ENCODE measurements at places on chromosomes 12 and 14.
A peak's percentile ranks its signal among the peaks of the same experiment; 100 is the strongest.

DNA sequence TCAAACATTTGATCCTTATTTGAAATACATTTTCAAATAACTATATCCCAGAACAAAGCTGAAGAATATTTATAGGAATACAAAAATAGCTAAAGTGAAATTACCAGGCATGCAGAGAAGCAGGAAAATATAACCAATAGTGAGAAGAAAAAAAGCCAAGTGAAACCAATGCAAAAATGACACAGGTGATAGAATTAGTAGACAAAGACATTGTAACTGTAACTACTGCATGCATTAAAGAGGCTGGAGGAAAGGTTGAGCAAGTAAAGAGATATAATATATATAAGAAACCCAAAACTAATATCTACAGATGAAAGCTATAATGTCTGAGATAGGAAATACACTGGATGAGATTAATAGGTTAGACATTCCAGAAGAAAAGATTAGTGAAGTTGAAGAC is 49.2 kb upstream of the PRPF39 start:
- DNase-seq = no peak

- peak; percentile 8 for DNase-seq
Measured at GRCh38 chr12:32183650-32184049, 77.0 kb downstream of the BICD1 start.

- no peak for DNase-seq
Measured at GRCh38 chr12:48291511-48291910, 59.2 kb downstream of the ZNF641 start.

DNA sequence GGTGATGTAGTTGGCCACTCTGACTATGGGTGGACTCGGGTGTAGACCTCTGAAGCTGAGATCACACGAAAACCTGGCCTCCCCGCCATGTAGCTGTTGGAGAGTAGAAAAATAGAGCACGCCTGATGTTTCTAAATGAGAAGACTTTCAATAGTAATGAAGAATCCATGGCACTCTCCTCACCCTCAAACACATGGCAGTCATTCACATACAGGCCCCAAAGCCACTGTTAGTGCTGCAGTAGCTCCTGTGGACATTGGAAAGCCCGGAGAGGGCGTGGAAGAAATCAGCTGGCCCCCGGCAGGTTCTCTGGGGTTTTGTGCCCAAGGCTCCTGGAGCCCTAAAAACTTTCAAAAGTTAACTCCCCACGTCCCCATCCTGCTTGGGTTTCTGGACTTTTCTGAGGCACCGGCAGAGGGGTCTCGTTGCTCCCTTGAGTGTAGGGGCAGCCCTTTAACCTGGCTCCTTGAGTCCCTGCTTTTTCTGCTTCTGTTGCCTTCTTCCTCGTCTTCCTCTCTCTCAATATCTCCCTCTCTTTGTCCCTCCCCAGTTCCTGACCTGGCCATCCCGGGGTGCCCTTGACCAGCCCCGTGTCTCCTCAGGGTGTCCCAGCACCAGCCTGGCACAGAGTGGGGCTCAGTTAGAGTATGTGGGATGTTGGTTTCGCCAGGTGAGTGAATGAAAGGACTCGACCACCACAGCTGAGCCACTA is 8.3 kb downstream of the MEG3 start:
- DNase-seq = no peak

GRCh38 chr12:8951744-8952143 is 2.3 kb upstream of the M6PR start:
- no peak for DNase-seq

- DNase-seq = peak; percentile 85
Measured at GRCh38 chr12:47024463-47024862, 55.0 kb upstream of the PCED1B start.

GRCh38 chr12:89067421-89068187 is 284.7 kb downstream of the DUSP6 start:
- peak; percentile 93 for DNase-seq

- no peak for DNase-seq
Measured at GRCh38 chr12:64237382-64237781, 15.3 kb upstream of the KICS2 start.

- DNase-seq = peak; percentile 86
Measured at GRCh38 chr12:95218150-95219133, 835 bp downstream of the VEZT start.

DNA sequence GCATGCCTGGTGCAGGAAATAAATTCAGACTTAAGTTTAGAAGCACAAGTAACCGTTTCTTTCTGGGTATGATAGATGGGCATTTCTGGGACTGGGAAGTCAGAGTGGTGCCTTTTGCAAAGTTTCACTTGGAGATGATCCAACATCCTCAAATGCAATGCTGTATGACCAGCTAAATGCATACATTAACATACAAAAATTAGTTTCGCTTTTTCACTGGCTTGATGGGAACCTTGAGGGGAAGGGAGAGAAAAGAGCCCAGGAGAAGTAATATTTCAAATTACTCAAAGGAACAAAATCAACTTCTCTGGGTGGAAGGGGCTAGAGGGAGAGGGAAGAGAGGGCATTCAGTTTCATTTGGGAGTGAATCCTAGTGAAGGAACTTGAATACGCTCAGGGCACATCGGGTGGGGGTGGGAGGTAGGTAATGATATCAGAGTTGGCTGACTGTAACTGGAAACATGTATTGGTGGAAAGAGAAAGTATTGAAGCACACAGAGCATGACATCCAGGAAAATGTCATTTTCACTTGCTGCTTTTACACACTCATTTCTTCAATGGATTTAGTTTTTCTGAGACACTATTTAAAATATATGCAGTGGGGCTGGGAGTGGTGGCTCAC is 175.5 kb downstream of the PTPRO start:
- no peak for DNase-seq

GRCh38 chr12:91910871-91911388 is 234.7 kb downstream of the BTG1 start:
- DNase-seq = no peak

DNA sequence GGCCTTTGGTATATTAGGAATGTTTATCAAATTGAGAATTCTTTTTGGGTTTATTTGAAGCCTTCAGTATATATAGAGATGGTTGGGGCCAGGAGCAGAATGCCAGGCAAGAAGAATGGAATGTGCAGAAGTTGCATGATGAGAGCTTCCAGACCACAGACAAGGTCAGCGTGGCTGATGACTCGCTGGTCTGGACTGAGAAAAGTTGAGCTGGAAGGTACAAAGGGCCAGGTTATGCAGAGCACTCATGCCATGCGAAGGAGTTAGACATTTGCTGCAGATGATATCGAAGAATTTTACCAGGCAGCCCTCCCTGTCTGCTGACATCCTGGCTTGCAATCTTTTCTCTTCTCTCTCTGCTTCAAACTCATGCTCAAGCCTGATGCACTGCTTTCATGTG is 196.2 kb upstream of the ARHGAP5 start:
- peak; percentile 96 for DNase-seq

DNA sequence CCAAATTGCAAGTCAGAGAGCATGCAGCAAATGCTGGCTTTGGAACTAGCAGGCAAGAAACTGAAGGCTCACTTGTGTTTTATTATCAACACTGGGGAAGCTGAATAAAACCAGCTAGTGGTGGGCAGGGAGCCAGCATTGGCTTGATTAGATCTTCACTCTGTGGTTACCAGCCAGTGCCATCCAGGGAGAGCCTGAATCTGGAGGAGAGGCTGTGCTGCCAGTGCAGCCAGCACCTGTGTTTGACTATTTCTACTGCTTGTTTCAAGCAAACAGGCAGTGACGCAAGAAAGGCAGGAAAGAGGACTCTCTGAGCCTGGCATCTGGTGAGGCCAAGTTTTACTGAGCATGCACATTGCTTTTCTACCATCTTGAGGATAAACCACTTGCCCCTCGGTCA is 247.0 kb downstream of the PHLDA1 start:
- DNase-seq = peak; percentile 5

DNA sequence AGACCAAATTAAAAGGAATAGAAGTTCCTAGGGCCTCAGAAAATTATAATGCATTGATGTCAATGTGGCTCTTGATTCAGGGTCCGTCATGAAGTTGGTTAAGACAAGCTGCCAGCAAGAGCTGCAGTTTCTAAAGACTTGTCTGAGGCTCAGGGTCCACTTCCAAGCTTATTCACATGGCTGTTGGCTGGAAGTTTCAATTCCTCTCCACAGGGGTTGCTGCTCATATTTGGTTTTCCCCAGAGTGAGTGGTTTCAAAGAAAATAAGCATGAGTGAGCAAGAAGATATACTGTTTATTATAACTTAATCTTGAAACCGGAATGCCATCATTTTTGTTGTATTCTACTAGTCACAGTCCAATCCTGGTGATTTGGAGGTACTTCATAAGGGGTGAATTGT is 1247.4 kb downstream of the LRFN5 start:
- DNase-seq = no peak

DNA sequence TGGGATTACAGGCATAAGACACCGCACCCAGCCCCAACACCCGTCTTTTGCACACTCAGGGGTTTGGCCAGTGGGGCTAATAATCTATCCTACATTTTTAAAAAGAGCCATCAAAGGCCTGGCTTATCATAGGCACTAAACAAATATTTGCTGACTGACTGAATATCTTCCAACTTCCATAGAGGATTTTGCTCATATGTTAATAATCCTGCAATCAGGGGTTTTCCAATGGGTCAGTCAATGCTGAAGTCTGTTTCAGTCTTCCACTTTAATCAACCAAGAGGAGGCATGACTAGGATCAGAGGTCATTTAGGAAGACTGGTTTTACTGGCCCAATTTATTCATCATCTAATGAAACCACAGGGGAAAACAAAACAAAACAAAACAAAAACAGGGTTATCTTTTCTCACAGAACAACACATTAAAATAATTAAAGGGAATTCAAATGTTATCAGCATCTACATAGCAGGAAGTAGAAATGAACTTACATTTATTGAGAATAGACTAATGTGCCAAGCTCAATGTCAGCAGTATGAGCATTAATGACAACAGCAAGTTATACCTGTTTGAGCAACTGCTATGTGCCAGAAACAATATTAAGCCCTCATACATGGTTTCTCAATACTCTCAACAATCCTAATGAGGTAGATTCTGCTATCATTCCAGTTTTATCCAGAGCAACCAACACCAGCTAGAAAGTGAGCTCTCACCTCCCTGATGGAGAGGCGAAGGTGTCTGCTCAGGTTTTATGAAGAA is 372.2 kb downstream of the EGLN3 start:
- DNase-seq = no peak

GRCh38 chr12:14970473-14970872 is 2.4 kb upstream of the PDE6H start:
- no peak for DNase-seq

DNA sequence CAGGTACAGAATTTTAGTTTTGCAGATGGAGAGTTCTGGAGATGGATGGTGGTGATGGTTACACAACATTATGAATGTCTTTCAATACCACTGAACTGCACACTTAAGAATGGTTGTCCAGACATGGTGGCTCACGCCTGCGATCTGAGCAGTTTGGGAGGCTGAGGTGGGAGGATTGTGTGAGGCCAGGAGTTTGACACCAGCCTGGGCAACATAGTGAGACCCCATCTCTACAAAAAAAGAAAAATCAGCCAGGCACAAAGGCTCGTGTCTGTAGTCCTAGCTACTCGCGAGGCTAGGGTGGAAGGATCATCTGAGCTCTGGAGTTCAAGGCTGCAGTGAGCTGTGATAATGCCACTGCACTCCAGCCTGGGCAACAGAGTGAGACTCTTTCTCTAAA is 8.1 kb upstream of the USP30 start:
- no peak for DNase-seq

Measured in GM23248 (cell line).